IMR-90 (cell line): ENCODE measurements at places on chromosomes 11 and 22.

DNA sequence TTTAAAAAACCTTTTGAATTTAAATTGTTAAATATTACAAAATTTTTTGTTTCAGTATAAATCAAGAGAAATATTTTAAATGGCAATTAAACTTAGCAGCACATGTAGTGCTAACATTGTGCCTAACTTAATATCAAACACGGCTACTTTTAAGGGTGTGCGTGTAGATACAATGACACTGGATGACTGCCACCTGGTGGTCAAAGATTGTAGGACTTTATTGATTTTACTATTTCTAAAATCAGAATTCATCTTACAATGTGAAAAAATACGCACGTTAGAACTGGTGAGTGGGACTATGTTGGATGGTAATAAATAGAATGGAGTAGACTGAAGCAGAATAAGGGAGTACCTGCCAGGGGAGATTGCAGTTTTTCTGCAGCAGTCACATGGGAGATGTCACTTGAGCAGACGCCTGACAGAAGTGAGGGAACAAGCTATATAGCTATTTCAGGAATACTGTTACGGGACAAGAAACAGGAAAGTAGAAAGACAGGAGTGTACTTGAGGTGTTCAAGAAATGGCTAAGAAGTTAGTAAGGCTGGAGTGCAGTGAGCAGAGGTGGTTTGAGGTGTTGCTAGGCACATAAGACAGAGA, 52.9 kb downstream of the UVRAG start:
- peak; percentile 62 for DNase-seq

DNA sequence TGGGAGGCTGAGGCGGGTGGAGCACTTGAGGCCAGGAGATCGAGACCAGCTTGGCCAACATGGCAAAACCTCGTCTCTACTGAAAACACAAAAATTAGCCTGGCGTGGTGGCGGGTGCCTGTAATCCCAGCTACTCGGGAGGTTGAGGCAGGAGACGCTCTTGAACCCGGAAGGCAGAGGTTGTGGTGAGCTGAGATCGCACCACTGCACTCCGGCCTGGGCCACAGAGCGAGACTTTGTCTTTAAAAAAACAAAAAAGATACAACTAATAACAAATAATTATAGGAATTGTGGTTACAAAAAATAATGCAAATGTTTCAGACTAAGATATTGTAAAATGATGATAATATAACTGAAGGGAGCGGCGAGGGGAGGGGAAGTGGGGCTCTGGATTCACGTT, 90.3 kb upstream of the RTL6 start:
- DNase-seq = no peak

DNA sequence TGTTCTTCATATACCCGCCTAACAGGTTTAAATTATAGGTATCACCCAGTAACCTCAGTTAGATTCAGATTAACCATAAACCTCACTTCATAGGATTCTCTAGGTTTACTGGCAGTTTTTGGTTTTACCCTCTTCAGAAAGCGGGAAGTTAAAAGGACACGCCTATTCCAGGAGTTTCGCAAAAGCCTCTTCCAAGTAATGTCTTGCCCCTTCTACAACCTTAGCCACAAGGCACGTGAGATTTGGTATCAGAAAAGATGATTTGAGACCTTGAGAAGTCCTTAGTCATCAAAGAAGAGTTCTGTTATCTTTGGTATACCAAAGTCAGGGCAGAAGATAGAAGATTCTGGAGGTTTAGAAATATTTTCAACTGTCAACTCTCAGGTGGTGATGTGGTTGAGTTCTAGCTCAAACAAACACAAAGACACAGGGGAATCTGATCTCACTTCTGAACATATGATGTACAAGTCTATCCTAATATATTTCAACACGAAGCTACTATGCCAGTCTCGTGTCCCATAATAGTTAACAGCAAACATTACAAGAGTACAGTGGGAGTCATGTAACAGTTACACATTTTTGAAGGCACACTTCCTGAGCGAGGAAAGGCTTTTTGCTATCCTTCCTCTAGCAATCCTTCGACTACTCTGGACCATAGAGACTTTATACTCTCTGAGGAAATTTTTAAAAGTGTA, 103.5 kb downstream of the USP35 start:
- no peak for DNase-seq

DNA sequence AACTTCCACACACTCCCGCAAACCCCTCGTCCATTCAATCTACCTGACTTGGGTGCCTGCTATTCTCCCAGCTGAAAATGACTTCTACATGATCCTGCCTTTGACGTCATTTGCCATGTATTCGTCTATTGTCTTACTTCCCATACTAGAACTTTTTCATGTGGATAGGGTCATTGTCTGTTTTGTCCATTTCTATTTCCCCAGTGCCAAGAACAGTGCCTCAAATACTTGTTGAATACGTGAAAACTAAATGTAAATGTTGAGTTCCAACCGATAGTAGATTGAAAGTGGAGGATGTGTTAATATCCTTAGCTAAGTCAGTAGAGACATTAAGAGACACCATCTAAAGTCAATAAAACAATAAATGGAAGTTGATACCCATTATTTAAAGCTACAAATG, 935 bp downstream of the TRIM68 start:
- peak; percentile 7 for DNase-seq

DNA sequence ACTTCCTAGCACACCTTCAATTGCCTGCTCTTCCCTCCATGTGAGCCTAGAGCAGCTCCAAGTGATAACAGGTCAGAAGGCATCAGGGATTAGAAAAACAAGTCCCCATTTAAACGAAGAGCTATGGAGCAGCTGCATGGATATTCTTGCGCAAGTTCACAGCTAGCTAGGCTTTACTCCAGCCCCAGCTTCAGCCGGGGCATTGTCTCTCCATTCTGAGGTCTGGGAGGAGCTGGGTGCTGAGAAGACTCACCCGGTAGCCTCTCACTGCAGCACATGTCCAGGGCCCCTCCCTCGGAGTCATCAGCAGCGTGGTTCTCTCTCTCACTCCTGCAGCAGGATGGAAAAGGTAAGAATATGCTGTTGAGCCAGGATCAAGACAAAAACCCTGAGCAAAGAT, 26.0 kb downstream of the PTPN5 start:
- peak; percentile 14 for DNase-seq

GRCh38 chr11:2550606-2550970, 105.8 kb downstream of the KCNQ1 start:
- no peak for DNase-seq

GRCh38 chr22:42862045-42862734, 5.1 kb upstream of the ARFGAP3 start:
- peak; percentile 86 for DNase-seq

GRCh38 chr11:125428486-125429173, 67.4 kb downstream of the FEZ1 start:
- DNase-seq = no peak

DNA sequence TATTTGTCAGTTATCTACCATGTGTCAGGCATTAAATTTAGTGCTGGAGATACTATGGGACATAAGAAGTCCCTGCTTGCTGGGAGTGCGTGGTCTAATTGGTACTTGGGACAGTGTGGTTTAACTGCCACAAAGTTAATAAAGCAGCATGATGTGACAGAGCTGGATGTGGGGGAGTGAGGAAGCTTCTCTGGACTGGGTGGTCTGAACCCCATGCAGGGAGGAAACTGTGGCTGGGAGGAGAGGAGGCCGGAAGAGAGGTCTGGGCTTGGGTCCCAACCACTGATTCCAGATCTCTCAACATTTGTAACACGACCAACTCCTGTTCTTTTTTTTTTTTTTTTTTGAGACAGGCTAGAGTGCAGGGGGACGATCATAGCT, 37.1 kb downstream of the ST3GAL4 start:
- DNase-seq = no peak

GRCh38 chr11:72605973-72606747, 68.1 kb downstream of the PDE2A start:
- DNase-seq = no peak

DNA sequence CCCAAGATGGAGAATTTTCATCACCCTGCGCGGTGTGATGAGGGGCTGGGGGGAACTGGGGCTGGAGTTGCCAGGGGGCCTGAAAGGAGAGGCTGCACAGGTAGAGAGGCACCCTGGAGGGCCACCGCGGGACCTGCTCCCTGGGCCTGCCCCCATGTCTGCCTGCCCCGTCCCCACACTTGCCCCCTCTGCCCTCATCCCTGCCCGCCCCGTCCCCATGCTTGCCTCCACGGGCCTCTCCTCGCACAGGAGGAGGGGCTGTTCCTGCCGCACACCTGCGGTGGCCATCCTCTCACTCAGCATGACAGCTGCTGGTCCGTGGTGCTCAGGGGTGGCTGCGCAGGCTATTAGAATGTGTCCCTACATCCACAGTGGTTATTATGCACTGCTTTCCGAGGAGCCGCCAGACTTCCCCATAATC, 43.5 kb downstream of the LINC01488 start:
- DNase-seq = no peak

DNA sequence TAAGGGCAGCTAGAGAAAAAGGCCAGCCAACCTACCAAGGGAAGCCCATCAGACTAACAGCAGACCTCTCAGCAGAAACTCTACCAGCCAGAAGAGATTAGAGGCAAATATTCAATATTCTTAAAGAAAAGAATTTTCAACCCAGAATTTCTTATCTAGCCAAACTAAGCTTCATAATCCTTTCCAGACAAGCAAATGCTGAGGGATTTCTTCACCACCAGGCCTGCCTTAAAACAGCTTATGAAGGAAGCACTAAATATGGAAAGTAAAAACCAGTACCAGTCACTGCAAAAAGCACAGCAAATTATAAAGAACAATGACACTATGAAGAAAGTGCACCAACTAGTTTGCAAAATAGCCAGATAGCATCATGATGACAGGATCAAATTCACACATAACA, 30.6 kb upstream of the CASP12 start:
- DNase-seq = no peak
